ENCODE measurements at places on chromosomes 2 and 18.

DNA sequence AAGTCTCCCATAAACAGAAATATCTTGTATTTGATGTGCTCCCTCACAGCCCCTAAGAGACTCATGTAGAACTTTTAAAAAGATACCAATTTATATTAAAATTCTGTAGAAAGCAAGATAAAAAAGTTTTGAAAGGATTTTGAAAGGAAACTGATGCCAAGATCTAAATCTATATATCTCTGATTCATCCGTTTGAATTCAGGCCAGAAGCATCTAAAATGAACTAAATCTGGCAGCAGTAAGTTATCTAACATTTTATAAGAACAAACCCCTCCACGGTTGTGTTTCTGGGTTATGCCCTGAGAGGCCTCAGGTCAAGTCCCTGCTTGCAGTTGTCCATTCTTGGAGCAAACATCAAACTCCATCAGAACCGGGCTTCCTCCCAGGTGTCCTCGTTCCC, 165.8 kb downstream of the FBXO15 start:
- DNase-seq: no peak

- DNase-seq: no peak
Measured at GRCh38 chr2:218816561-218817011, 15.0 kb downstream of the PRKAG3 start.

DNA sequence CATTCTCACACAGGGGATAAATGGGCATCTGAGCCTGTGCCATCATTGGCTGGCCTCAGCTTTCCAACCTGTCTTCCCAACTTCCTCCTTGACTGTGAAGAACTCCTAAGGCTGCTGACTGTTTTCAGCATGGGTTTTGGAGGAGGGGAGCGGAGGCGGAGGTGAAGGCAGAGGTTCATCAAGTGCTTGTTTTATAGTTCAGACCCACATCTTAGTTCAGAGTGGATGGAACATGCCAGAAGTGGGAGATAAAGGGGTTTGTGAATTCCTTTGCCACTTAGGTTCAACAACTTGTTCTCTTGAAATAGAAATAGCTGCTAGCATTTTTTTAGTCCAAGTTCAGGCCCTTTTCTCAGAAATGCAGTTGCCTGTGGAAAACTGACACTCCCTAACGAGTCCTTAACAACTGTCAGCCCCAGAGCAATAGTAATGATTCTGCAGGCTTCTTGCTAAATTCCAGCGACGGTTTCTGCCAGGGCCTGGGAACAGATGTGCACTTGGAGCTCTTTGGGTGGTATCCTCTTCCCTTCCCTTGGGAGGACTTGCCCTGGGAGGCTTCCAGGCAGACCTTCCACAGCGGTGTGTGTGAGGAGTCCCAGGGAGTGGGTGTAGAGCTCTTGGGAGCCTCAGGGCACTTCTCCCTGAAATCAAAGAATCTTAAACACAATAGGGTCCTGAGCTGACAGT, 30.1 kb upstream of the ITGA6 start:
- DNase-seq: no peak

- DNase-seq: no peak
Measured at GRCh38 chr2:2399396-2399795, 68.3 kb upstream of the MYT1L start.

- no peak for DNase-seq
Measured at GRCh38 chr2:29063056-29063455, 11.3 kb downstream of the PCARE start.

GRCh38 chr2:23656597-23656973, 270.3 kb downstream of the ATAD2B start:
- DNase-seq: no peak

GRCh38 chr2:64025741-64026140, 6.5 kb upstream of the VPS54 start:
- no peak for DNase-seq

DNA sequence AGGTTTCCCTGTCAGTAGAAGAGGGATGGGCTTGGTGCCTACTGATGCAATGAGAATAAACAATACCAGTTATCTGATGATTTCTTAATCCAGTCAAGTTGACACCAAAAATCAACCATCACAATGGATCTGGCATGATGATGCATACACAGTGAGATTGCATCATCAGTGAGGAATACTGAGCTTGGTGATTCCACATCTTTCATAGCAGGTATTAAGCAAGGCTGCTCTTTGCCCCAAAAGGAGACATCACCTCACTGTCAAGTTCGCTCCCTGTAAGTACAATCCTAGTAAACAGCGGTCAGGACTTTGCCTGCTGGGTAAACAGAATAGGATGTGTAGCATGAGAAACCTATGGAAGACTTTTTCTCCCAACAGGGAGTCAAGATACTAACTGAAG, 282.7 kb upstream of the CDH2 start:
- DNase-seq: no peak

GRCh38 chr2:133526530-133527300, 41.5 kb downstream of the NCKAP5 start:
- DNase-seq: no peak

- no peak for DNase-seq
Measured at GRCh38 chr18:2169656-2170055, 401.6 kb downstream of the METTL4 start.

DNA sequence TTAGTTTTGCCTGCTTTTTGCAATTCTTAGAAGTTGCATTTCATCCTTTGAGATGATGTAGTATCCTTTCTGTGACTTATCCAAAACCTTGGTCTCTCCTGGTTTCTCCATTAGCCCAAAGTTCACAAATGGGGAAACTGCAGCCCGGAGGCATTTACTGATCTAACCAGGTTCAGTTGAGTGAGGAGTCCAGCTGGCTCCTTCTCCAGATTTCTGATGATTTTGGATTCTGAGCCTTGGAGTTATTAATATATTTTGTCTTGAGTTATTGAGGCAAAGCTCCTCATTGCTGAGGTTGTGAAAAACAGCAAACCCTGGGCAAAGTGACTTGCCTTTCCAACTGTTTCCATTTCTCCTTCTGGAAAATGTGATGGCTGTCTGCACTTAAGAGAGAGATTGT, 1.7 kb downstream of the SLC1A4 start:
- DNase-seq: no peak

DNA sequence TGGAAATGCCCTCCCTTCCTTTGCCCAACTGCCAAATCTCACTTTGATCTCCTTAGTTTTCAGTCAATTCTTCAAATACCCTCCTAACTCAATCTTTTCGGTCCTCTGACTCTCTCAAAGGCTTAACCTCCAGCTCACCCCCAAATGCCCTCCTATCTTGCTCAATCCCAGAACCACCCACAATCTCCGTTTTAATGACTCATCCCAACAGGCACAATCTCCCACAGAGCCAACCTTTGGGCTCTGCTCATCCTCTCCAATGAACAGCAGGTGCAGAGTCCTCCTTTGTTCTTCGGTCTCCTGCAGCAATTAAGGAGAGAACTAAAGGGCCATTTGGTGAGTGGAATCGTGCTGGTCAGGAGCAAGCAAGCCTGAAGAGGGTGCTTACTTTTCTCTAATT, 366.1 kb upstream of the CRIM1 start:
- DNase-seq: no peak

- peak; percentile 65 for DNase-seq
Measured at GRCh38 chr2:70141212-70141901, 49.5 kb downstream of the C2orf42 start.

GRCh38 chr2:128595763-128596395, 277.2 kb upstream of the HS6ST1 start:
- DNase-seq: no peak

- no peak for DNase-seq
Measured at GRCh38 chr2:240109386-240109785, 26.7 kb downstream of the COPS9 start.

GRCh38 chr2:17309741-17310339, 208.4 kb downstream of the RAD51AP2 start:
- no peak for DNase-seq

GRCh38 chr18:21853016-21853415, 112.4 kb downstream of the MIB1 start:
- DNase-seq: no peak

- DNase-seq: no peak
Measured at GRCh38 chr2:158578703-158579330, 122.1 kb downstream of the PKP4 start.

GRCh38 chr2:6739547-6739946, 126.2 kb downstream of the CMPK2 start:
- DNase-seq: no peak

GRCh38 chr2:53632714-53633113, 134.9 kb upstream of the CHAC2 start:
- no peak for DNase-seq

DNA sequence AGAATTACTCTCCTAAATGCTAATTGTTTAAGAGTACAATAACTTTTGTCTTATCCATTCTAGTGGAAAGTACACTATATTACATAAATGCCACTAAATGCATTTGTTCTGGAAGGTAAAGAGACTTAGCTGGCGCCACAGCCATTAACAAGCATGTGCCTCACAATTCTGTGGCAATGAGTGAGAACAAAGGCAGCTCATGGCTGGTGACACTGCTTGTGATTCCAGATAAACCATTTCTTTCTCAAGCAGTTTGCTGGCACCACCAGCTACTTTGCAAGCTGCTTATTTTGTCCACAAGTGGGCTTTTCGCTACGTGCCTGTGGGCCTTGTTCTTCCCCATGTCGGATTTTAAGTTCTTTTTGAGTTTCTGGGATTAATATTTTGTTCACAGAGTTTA, 147.6 kb upstream of the SMAD7 start:
- DNase-seq: no peak

Data from activated T-cell treated with anti-CD3 and anti-CD28 coated beads, Interleukin-2, amount 50 U/mL, for 1 hour (primary cell).